ENCODE measurements at places on chromosomes 2 and 18.

DNA sequence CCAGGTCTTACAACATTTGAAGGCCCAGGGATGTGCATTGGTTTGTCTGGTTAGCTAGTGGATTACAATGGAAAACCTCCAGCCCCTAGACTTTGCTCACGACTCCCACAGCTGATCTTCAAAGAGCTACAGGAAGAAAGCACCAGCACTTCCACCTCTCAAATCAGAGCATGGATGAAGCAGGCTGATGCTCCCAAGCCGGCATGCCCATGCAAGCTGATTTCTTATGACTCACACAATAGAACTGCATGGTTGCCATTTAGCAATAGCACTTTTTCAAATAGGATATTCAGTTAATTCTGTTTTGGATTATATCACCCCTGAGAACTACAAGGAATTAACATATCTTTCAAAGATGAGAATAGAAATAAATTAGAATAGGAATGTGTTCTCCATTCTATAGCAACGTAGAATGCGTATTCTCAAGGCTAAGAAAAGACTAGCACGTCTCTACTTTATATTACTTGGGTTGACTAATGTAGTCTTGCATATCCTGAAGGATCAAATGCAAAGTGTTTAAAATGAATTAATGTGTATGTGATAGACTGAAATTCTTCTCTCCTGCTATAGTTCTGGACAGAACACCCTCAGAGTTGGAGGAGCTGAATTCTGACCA lies 292.4 kb downstream of the TRIB2 start:
- DNase-seq = no peak

DNA sequence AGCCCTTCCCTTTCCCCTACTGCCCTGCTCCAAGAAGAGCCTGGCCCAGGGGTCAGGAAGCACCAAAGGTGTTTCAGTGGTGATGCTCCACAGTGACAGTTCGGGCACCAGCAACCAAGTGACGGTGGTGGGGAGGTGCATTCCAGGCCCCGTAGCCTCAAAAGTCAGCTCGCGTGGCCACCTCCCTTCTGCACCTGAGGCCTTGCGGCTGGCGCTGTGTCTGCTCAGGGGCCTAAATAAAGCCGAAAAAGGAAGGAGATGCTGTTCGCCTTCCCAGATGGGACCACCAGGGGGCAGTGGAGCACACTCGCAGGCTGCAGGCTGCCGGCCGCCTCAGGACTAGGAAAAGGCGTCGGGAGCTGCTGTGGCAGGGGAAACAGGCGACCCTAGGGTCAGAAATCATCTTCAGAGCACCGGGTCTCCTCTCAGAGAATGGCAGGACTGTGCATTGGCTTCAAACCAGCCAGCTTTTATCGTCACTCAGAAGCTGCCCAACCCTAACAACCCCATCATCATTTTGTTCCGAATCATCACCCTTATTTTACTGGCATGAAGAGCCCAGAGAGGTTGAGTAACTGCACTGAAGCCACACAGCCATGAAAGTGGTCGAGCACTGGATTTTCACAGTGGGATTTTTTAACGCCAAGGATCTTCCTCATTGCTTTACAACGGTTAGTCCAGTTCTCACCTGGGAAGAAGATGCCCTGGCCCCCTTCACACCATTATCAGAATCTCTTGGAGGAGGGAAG lies 213.0 kb upstream of the CELF4 start:
- DNase-seq = no peak

- no peak for DNase-seq
Observed at GRCh38 chr2:163731735-163732134, 4.1 kb downstream of the FIGN start.

- DNase-seq = no peak
Observed at GRCh38 chr2:178205853-178206521, 11.7 kb downstream of the OSBPL6 start.

GRCh38 chr18:28175930-28176697 lies 816 bp downstream of the CDH2 start:
- DNase-seq = no peak

DNA sequence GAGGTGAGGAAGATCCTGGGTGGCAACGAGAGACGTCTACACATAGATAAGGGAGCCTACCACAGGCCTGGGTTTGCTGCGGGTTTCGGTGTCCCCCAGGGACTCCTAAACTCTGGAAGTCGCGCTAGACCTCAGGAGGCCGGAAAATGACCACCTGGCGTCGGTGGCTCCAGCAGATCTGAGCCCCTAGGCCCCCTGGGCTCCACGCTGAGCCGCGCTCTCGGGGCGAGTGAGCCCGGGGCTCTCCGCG lies 987 bp upstream of the DLX1 start:
- DNase-seq = no peak

DNA sequence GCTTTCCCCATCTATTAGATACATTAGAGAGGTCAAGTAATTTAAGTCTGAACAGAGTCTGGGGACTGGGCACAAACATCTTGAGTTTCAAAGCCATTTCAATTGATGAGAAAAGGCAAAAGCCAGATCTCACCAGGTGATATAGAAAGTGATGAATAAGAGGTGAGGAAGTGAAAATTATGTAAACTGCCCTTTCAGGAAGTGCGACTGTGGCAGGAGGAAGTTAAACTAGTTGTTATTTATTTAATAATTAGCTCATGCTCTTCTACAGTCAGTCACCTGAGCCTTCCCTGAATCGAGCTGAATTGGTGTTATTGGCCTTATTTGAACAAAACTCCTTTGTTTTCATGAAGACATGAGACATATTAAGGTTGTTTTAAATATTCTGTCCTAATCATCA lies 115.1 kb downstream of the CDH20 start:
- no peak for DNase-seq

DNA sequence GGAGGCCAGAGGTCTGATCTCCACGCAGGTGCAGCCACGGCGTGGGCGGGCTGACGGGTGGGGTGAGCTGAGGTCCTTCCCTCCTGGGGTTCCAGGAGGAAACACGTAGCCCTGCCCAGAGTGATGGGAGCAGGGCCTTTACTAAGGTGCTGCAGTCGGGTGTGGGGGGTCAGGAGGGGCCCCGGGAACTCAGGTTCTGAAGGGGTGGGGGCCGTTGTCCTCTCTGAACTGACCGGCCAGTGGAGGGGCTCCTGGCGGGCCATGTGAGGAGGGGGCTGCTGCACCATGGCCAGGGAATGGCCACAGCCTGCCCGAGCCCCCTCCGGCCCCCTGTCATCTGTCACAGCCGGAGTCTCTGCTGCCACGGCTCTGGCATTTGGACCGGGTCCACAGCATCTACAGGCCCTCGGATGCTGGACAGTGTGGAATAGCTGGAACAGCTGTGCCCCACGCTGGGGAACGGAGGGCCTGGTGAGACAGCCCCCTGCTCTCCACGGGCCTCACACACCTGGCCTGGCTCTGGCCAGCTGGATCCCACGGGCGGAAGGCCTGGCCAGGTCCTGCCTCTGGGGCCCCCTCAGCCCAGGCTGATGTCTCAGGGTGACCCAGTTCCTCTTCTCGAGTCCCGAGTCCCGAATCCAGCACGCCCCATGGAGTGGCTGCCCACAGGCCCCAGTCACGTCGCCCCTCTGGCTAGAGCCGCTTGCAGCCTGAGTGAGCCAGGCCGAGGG lies 145.6 kb upstream of the GPC1 start:
- DNase-seq = no peak

DNA sequence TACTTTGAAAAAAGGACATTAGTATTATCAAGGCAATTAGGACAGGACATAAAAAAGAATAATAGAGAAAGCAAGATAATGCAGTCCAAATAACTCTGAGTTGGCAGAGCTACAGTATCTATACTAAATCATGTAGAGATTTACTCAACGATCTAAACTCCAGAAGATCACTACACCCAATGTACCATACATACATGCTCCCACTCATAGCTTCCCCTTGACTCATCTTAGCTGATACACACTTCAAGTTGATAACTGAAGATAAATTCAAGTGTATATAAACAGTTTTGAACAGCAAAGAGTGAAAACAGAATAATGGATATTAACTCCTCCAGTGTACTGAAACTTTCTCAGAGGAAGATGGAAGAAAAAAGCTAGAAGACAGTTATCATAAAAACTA lies 78.5 kb downstream of the SESTD1 start:
- DNase-seq = no peak

DNA sequence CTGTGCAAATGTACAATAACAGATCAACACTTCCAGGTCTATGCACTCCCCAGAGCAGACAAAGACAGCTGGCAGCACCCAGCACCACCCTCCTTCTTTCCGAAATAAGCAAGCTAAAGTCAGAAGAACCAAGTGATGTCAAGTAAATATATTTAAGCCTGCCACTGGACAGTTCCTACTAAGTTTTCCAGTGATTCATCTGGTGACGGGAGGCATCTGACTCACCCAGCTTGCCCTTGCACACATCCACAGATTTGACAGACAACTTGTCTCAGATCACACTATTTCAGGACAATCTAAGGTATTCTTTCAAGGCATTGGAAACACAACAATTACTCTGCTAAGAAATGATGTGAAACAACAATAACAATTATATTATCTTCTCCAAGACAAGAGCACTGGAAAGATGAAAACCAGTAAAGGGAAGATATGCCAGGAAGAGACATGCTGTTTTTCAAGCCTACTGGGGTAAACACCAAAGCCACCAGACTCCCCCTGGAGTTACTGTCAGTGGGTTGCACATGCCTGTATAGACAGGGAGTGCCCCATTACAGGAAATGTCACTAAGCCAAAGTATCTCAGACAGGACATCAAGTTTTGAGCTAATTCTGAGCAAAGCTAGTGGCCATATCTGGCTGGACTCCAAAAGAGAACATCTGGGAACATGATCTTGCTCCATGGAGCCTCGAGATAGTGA lies 287.9 kb upstream of the KLHL29 start:
- DNase-seq = no peak

DNA sequence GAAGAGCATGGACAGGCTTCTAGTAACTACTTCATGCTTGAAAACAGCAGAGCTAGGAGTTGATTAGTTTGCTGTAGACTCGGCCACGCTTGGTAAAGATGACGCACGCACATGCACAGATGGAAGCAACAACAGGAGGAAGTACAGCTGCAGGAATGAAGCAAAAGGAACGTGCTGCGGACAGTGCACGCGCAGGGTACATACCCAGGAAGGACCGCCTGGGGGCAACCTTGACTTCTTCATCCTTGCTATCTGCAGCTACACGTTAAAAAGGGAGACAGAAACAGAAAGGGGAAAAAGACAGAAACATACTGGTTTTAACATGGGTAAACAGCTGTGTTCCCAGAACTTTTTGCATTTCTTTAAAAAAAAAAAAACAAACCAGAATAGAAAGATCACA lies 17.7 kb downstream of the SLC66A2 start:
- no peak for DNase-seq

DNA sequence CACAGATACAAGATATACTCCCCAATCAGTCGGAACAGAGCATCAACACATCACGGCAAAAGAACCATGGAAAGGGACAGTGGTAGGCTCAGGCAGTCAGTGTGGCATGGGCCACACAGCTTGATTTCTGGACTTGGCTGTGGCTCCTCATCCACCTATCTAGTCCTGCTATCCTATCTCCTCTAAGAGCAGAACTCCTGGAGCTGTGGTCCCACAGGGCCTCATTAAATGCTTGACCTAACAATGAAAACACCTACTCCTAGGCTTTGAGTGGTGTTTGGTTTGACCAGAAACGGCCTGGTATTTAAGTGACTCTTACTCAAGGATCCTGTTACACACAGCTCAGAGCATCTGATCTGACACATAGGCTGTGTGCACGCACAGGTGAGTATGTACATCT lies 33.6 kb upstream of the SMAD2 start:
- DNase-seq = no peak

DNA sequence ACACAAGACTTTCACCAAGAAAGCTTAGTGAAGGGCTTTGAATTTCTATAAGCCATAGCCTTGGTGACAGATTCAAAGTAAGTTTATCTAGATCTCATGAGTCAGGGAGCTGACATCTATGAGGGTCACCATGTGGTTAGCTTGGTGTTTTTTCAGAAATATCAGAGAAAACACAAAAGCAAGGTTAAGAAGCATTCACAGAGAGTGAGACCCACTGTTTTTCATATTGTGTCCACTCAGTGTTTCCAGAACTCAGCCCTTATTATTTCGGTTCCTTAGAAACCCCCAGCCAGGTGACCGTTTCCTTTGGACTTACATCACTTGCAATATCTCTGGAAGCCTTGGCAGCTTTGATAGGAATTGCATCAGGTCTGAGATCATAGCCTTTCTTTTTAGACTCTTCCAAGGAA lies 76.6 kb downstream of the NEB start:
- no peak for DNase-seq

GRCh38 chr2:28201671-28202180 lies 190.9 kb upstream of the FOSL2 start:
- no peak for DNase-seq

DNA sequence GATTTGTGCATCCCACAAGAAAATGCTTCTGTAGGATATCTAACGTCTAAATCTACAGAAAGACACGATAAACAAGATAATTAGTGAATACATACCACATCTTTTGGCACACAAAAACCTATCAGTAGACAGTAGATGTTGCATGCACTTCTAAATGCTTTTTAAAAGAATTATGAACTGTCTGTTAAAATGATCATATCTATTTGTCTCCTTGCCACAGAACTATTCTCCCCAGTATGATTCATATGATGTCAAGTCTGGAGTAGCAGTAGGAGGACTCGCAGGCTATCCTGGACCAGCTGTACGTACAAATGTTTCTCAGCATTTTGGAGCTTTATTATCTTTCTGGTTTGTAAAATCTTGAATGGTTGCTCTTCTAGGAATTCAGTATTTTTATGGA lies 12.7 kb downstream of the COL3A1 start:
- DNase-seq = no peak

DNA sequence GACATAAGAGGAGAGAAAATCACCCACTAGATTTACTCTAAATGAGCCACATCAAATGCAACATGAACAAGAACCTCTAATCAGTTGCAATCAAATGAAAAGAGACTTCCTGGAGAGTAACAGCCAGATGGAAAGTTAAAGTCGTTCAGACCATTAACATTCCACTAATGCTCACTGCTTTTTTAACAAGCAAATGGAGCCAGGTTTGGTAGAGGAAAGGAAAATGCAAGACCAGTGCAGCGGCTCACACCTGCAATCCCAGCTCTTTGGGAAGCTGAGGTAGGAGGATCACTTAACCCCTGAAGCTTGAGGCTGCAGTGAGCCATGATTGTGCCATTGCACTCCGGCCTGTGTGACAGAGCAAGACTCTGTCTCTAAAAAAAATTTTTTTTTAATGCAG lies 48.5 kb downstream of the CACNB4 start:
- DNase-seq = no peak

GRCh38 chr18:45024357-45025088 lies 343.8 kb downstream of the SETBP1 start:
- no peak for DNase-seq

- DNase-seq = no peak
Observed at GRCh38 chr18:35247412-35248249, 6.8 kb downstream of the ZNF397 start.

DNA sequence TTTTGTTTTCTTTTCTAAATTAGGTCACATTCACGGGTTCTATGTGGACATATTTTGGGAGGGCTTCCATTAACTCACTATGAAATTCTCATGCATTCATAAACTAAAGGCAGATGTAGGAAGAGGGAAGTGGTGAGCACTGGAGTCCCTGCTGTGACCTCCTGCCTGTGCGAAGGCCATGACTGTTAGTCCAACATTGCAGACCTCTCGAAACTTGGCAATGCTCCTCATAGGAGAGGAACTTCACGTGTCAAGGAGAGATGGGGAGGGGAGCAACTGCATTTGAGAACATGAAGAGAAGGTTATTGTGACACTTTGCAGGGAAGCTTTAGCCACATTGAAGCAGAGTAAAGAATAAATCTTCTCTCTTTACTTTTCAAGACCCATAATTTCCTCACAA lies 126.4 kb upstream of the HNMT start:
- no peak for DNase-seq

GRCh38 chr18:48838921-48839818 lies 111.6 kb downstream of the SMAD7 start:
- DNase-seq = no peak
